Stimulated activated CD8-positive, alpha-beta memory T cell treated with anti-CD3 and anti-CD28 coated beads, Interleukin-7, amount 100 ng/mL, for 4 hours (primary cell): ENCODE measurements at places on chromosomes 2 and 18.

GRCh38 chr2:11738589-11739436 lies 7.6 kb upstream of the LPIN1 start:
- DNase-seq: no peak

- DNase-seq: no peak
Measured at GRCh38 chr2:32067549-32067948, 4.2 kb downstream of the SPAST start.

GRCh38 chr2:148362144-148362796 lies 282.3 kb upstream of the EPC2 start:
- DNase-seq: no peak

DNA sequence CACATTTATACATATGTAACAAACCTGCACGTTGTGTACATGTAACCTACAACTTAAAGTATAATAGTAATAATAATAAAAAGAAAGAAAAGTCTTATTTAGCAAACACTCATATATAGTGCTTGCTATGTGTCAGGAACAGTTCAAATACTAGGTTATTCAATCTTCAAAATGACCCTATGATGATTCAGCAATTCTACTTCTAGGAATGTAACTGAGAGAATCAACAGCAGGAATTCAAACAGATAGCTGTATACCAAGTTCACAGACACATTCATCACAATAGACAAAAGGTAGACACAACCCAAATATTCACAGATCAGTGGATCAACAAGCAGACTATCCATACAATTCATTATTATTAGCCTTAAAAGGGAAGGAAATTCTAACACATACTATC lies 69.5 kb downstream of the MYO5B start:
- DNase-seq: no peak

GRCh38 chr2:62800618-62801017 lies 95.1 kb downstream of the EHBP1 start:
- DNase-seq: no peak

DNA sequence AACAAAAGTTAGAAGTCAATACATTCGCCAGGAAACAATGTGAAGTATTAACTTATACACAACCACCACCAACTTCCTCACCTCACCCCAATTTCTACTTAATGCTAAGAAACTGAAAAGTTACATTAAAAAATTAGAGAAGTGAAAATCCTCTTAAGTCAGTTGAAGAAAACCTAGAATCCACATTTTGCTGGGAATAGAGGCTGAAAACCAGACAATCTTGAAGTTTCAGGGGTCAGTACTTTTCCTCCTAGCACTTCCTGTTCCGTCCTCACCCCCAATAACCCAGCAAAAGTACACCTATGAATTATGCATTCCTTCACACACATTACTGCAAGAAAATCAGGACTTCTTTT lies 6.3 kb downstream of the YES1 start:
- DNase-seq: no peak

- DNase-seq: no peak
Measured at GRCh38 chr2:73013936-73014335, 57.6 kb downstream of the SFXN5 start.

DNA sequence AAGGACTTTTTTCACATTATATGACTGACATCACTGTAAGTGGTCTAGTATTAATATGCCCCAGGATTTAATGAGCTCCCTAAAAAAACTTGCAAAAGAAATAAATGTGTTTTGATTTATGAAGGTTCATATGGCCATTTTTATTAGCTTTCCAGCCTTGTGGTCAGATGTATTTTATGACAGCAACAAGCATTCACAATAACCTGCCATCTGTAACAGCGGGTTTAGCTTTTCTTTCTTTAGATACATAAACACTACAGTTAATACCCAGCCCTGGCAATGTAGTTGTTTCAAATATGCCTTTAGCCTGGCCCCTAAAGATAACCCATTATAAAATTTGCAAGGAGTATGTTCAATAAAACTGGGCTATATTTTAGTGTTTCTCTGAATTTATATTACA lies 1063.8 kb downstream of the SOCS6 start:
- DNase-seq: no peak

DNA sequence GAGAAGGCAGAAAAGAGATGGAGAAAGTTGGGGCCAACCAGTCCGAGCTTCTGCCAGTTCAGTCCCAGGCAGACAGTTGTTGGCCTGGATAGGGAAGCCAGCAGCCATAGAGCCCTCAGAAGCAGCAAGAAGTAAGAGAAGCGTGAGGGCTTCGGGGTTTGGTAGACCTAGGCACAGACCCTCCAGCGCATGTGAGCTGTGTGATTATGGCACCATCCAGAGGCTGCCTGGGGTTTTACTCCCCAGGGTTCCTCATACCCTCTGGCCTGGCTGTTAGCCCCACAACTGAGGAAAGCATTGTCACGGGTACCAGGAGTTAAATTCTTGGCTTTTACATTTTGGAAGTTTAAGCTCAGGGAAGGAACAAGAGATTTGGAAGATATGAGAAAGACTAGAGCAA lies 93.7 kb upstream of the RAB6C start:
- DNase-seq: no peak

DNA sequence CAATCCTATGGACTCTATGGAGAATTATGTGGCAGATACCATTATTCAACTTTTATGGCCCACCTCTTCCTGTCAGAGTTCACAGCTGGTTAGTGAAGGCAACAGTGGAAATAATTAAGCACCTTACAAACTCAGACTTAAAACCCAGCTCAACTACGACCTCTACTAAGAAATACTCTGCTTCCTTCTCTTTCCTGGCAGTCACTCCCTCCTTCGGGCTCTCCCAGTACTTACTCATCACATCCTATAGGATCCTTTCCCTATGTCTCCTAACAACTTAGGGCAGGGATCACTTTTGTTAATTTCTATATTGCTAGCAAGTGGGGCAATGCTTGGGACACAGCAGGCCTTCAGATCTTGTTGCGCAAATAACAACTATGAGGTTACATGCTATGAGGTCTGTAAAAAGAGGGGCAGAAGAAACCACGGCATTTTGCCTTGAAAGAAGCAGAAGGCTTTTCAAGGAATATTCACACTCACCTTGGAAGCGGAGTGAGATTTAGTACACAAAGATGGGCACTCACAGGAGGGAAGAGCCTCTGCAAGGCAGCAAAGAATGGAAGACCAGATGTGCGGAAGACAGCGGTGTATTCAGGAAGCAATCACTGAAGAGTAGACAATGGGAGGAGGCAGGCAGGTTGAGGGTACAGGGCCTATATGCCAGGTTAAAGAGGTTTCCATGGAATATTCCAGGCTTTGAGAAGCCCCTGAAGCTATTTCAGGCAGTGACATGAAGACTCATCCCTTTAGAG lies 2.1 kb downstream of the STK39 start:
- no peak for DNase-seq

DNA sequence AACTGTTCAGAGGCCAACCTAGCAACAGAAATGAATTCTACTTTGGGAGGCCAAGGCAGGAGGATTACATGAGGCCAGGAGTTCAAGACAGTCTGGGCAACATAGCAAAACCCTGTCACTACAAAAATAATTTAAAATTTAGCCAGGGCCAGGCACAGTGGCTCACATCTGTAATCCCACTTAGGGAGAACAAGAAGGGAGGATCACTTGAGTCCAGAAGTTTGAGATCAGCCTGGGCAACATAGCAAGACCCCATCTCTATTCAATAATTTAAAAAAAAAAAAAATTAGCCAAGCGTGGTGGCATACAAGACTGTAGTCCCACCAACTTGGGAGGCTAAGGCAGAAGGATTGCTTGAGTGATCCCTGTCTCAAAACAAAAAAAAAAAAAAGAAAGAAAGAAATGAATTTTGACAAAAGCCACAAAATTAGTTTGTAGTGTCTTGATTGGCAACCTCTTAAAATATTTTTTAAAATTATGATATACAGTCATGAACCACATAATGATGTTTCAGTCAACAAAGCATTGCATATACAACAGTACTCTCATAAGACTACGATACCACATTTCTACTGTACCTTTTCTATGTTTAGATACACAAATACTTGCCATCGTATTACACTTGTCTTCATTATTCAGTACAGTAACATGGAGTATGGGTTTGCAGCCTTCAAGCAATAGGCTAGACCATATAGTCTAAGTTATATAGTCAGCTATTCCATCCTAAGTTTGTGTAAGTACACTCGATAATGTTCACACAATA lies 130.7 kb downstream of the ZFP36L2 start:
- DNase-seq: no peak

DNA sequence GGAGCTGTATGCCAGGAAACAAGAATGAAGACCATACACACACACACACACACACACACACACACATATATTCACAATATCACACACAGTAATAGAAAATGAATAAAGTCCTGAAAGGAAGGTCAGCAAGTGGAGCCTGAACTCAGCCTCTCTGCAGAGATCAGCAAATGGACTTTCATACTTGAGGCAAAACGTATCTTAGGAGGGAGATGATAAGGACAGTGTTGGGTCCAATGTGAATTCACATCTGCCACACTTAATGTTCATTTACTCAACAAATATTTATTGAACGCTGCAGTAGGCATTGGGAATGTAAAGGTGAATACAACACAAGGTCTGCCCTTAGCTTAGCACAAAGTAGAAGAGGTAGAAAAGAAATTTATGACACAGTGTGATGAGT lies 2.7 kb upstream of the MTLN start:
- DNase-seq: no peak

GRCh38 chr2:96135621-96136020 lies 2.7 kb downstream of the ASTL start:
- DNase-seq: no peak

- DNase-seq: no peak
Measured at GRCh38 chr2:74815941-74816340, 18.0 kb upstream of the HK2 start.

- no peak for DNase-seq
Measured at GRCh38 chr2:30218814-30219213, 12.5 kb upstream of the LBH start.

GRCh38 chr18:21599585-21600525 lies 649 bp downstream of the ESCO1 start:
- no peak for DNase-seq

GRCh38 chr2:120347396-120348060 lies 1.6 kb downstream of the INHBB start:
- no peak for DNase-seq

GRCh38 chr2:237735798-237736197 lies 62.8 kb upstream of the RBM44 start:
- DNase-seq: no peak

DNA sequence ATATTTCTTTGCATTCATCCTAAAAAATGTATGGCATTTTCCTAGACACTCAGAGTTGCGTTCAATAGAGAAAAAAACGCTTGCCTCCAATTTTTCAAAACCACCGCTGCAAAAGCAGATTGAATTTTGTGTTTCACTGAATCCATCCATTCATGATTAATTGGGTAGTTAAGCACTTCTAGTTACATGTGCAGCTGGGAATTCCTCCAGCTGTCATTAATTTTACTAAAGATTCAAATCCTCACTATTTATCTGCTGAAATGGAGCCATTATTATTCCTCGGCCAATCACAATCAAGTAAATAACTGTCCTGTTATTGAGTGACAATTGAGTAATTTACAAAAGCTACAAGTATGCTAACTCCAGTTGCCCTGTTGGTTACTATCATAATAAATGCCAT lies 75.8 kb upstream of the ARL5A start:
- no peak for DNase-seq

GRCh38 chr2:239769554-239770245 lies 255.4 kb downstream of the NDUFA10 start:
- DNase-seq: no peak

GRCh38 chr18:22378672-22379282 lies 38.9 kb downstream of the CTAGE1 start:
- no peak for DNase-seq

GRCh38 chr2:113181258-113182051 lies 7.7 kb downstream of the PSD4 start:
- DNase-seq: no peak

DNA sequence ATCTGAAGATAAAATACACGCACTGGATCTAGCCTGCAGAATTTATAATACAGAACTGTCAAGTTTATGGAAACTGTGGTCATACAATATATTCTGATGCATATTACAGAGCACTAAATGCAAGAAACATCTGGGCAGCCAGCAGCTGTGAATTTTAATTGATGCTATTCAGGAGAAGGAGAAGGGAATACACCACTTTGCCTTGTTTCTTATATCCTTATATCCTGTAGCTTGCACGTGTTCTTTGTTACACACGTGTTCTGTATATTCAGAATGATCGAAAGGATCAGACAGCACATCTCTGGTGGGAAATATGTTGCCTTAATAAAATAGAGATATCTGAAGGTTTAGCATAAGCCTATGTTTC lies 335.8 kb downstream of the AGPS start:
- DNase-seq: no peak

GRCh38 chr2:202669841-202670240 lies 35.1 kb downstream of the FAM117B start:
- DNase-seq: no peak

- no peak for DNase-seq
Measured at GRCh38 chr2:54724560-54725342, 1.3 kb downstream of the EML6 start.

GRCh38 chr2:102782933-102783332 lies 21.1 kb downstream of the TMEM182 start:
- no peak for DNase-seq

DNA sequence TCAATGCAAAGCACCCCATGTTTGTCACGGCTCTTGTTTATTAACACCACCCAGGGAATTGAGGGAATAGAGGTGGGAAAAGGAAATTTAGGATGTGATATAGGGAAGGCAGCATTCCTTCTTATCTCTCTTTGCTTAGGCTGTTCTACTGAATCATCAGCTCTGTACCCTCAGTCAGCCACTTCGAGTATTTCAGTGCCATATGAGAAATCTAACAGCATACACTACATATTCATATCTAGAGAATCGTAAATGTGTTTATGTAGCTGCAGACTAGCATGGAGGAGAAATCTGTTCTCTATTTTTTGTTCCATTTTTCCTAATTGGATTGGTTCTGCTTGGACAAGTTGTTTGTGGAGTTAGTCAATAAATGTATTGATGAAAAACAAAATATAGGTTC lies 187.8 kb downstream of the CTNNA2 start:
- DNase-seq: no peak

DNA sequence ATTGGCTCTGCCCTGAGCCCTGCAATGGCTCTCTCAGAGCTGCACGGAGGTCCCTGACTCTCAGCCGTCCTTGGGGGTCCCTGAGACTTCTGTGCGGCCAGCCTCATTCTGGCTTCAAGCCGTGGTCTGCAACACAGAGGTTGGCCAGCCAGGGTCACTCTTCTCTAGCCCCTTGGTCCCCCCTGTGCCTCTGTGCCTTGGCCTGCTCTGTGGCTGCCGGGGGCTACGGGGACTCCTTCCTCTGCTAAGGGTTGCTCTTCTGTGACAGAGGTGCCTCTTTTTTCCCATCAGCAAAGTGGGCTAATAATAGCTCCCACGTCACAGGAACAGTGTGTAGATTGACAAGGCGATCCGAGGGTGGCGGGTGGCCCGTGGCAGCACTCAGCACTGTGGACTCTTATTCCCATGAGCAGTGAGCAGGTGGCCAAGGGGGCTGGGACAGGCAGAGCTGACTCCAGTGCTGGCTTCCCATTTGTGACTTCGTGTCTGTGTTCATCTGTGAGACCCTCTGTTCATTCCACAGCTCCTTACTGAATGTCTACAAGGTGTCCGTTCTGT lies 19.4 kb downstream of the INHBB start:
- DNase-seq: no peak
